ENCODE measurements at places on chromosomes 6 and 20. TPM values are rescaled to one million over a fixed set of nuclear protein-coding genes. Genes with fewer than 3 reads are reported as not detected.

DNA sequence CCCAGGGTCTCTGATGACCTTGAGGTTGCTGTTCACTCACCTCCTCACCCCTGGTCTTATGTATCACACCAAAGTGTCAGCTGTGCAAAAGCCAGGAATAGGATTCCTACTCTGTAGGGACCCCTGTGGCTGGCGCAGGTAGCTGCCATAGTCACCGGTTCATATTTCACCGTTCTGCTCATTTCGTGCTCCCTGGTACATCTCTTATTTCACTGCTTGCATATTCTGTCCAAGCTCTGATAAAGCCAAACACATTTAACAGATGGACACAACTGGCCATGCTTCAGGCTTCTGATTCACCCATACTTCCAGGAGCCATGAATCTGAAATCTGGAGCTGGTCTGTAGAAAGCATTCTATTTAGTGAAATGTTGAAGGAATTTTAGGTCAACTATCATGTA, 20.5 kb downstream of the SLC22A3 start:
- DNase-seq = no peak

- DNase-seq = peak; percentile 75
Measured at GRCh38 chr20:62500237-62500864, 24.6 kb upstream of the GATA5 start.

- no peak for DNase-seq
Measured at GRCh38 chr6:19995575-19996257, 158.5 kb downstream of the ID4 start.

Gene PNPLA1
- total RNA-seq = not detected

- no peak for DNase-seq
Measured at GRCh38 chr20:21684671-21685070, 20.8 kb upstream of the PAX1 start.

Gene YIPF3
- 67.9 TPM for total RNA-seq

Data from left lobe of liver (tissue), 2 donors.